Renal cortex interstitium (tissue), 15 donors: ENCODE measurements at places on chromosomes 7 and 10.

- DNase-seq: peak; percentile 5
Measured at GRCh38 chr7:47211519-47211973, 370.4 kb downstream of the TNS3 start.

- no peak for DNase-seq
Measured at GRCh38 chr7:155871211-155871610, 58.9 kb upstream of the SHH start.

GRCh38 chr7:108226816-108227299 lies 96.7 kb upstream of the LAMB4 start:
- DNase-seq: no peak

- no peak for DNase-seq
Measured at GRCh38 chr7:158702196-158702595, 2.4 kb downstream of the NCAPG2 start.

GRCh38 chr10:58950618-58951017 lies 225.8 kb upstream of the PHYHIPL start:
- no peak for DNase-seq

DNA sequence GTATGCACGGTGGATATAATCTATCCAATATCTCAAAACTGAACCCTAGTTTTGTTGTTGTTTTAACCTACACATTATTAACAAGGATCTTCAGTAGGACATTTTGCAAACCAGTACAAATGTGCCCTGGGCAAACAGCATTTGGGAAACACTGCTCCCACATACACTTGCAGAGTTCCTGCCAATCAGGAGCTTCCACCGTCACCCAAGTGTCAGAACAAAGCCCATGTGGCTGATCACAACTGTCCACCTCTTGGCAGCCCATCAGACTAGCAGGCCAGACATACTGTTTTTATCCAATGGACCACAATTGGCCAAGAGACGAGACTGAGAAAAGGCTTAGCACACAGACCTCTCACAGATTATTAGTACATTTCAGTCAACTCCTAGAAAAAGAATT lies 200.4 kb downstream of the FAM107B start:
- no peak for DNase-seq
